ENCODE measurements at places on chromosomes 7 and 10.
A peak's percentile ranks its signal among the peaks of the same experiment; 100 is the strongest.

DNA sequence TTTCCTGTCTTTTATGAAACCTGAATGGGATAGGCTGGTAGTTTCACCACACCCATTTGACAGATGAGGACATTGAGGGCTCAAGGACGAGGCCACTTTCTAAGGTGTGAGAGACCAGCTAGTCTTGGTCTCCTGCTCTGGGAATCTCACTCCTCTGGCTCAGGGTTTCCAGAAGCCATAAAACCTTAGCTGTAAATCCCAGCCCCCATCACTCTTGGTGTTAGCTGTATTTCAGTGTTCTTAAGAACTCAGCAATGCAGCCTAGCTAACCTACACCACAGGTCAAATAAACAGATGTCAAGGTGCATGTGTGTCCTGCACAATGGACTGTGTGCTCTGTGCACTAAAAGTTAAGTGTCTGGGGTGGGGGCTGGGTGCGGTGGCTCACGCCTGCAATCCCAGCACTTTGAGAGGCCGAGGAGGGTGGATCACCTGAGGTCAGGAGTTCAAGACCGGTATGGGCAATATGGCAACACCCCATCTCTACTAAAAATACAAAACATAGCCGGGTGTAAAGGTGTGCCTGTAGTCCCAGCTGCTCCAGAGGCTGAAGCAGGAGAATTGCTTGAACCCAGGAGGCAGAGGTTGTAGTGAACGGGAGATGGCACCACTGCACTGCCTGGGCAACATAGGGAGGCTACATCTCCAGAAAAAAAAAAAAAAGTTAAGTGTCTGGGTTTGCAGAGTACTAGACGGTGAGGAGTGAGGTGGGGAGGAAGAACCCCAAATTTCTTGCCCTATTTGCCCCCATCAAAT lies 567 bp upstream of the EPO start:
- DNase-seq = no peak

DNA sequence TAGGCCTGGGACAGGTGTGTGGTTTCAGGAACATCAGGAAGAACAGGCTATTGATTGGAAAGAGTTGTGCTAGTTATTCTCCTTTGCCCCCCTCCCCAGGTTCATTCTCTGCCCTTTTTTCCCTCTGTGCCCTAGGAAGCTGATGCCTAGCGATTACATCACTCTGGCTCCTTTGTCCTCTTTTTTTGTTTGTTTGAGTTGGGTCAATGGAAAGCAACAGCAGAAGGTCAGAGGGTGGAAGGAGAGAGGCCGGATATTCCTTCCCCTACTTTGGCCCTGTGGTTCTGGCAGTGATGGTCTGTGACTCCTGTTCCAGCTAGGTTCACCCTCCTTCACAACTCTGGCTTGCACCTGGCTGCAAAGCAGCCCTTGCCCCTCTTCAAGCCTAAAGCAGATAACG lies 18.9 kb downstream of the LOXL4 start:
- no peak for DNase-seq

DNA sequence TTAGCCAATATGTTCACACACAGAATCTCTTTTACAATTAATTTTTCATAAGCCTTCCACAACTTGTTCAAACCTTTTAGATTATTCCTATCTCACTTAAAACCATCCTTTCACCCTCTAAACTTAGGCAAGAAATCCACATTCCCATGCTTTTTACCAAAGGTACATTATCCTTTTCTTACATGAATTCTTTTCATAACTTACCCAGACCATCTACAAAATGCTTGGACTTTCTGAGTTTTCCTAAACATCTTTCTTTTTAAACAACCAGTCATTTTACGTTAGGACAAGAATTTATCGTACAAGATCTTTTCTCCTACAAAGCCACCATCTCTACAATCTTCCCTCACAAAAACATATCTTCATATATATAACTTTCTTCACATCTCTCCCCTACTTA lies 18.8 kb upstream of the GARS1 start:
- DNase-seq = no peak

DNA sequence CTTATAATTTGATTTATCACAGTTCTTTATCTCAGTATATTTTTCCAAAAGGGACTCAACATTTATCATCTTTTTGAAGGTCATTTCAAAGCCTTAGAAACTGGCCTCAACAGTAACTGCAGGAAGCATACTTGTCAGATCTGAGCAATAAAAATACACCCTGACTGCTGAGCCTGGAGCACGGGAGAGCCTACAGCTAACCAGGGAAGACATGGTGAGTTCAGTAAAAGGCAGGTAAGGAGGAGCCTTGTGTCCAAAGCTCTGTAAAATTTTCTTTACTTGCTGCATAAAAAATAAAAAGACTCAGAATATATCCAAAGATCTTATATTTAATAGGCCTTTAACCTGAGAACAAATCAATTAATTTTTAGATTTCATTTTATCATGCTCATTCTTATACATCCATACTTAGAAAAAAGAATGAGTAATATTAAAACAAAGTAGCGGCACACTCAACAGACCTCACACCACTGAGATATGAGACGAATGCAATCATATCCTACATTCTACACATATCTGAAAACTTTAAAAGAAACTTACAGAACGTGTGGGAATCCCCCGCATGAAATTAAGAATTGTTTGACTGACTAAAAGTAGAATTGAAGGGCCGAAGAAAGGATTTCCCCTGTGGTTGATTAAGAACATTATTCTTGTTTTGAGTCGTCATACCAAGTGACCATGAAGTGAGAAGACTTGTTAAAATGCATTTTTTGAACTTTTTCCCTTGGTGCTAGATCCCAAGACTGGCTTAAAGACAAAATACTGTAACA lies 296.4 kb upstream of the MKLN1 start:
- DNase-seq = no peak

GRCh38 chr7:4973728-4974198 lies 14.8 kb upstream of the MMD2 start:
- peak; percentile 85 for DNase-seq

DNA sequence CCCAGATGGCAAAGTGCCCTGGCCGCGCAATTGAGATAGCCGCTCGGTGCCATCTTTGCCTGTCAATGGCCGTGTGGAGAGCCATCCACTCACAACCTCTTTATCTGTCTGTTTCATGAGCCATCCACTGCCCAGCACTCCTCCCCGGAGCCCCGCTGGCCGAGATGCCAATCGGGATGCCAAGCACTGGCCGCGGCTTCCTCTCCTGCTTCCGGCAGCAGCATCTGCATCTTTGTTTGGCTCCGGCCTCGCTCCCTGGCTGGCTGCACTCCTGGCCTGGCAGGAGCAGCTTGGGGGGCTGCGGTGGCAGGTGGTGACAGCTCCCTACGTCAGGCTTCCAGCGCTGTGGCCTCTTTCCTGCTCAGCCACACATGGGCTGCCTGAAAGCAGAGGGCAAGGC lies 231.7 kb downstream of the USP6NL start:
- no peak for DNase-seq

DNA sequence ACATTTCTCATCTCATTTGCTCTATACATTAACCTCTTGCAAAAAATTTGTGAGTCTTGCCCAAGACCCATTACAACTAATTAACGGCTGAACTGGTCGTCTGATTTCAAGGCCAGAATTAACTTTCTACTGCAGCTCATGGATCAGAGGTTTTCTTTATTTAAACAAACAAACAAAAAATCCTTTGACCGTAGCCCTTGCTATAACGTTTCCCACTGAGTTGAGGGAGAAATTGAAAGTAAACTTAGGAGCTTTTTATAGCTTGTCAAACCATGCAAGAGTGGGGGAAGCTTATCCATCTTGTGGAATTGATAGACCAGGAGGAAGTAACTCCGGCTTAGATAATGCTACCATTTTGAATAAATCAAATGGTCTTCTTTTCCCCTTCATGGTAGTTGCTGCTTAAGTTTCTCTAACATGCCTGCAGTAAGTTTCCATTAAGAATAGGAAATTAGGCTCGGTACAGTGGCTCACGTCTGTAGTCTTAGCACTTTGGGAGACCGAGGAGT lies 3.3 kb downstream of the SRGN start:
- no peak for DNase-seq

DNA sequence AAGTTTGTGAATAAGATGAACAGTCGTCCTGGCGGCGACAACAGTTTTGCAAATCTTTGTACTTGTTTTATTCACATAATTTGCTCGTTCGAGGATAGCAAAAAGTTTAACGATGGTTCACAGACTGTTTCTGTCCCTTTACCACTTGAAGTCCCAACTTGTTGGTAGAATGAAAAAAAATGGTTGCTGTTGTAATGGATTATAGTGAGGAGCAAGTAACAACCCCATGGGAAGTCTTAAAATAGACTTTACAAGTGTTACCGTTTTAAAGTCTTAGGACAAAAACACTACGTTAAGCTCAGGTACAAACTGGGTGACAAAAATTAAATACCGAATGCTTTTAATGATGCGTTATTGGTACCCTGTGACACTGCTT lies 589 bp downstream of the LSM8 start:
- DNase-seq = no peak

DNA sequence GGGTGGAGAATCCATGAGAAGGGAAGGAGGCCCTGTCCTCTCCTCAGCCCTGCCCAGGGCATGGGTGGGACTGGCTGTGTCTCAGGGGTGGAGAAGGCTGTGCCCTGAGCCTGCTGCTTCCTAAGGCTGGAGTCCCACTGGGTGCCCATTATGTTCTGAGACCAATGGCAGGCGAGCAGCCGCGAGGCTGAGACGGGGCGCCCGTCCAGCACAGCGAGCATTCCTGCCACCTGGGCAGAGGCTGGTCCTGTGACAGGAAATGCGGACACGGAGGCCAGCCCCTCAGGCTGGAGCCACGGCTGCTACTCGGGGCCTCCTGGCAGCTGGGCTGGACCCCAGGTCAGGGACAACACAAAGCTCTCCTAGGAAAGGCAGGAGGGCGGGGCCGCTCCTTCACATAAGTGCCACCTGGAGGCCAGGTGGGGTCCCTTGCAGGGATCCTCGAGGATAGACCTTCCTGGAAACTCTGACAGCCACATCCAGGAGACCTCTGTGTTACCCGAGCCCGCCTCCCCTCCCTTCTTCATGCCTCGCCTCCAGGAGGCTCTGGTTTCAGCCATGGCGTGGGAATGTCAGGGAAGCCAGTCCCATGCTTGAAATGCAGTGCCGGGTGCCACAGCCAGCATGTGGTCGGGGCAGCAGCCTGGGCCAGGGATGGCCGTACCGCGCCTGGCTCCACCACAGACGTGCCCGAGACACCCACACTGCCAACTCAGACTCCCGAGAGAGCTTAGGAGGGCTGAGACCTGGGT lies 173.9 kb downstream of the USP6NL start:
- no peak for DNase-seq

DNA sequence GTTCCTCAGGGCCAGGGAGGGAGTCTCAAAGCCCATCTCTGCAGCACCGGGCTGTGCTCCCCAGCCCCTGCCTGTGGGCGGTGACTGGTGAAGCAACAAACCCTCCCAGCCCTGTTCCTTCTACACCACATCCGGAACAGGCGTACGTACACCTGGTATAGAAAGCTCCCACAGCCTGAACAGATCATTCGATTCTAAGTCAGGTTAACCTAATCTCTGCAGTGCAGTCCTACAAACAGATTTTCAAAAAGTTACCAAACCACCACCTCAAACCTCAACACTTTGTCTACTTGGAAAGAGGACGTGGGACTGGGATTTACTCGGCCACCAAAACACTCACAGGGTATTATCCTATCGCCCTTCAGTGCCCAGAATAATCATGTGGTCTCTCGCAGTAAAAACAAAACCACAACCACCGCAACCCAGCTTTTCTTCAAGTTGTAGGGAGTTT lies 238.4 kb downstream of the DIP2C start:
- peak; percentile 32 for DNase-seq

- no peak for DNase-seq
Observed at GRCh38 chr10:119246862-119247549, 39.6 kb downstream of the GRK5 start.

DNA sequence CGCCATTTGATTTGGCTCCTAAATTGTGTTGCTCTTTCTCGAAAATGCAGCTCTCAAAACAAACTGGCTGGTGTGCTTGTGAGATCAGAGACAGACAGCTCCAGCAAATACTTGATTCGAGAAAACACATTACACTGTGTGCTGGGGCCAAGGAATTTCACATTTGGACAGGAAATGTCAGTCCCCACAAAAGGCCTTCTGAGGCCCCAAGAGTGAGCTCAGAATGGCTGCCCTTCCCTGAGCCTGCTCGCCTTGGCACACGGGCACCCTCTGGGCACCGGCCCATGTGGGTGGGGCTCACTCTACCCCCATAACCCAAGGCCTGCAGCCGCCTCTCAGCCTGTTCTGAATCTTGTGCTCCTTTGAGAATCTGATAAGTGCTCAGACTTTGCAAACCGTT lies 13.9 kb upstream of the HSPA12A start:
- no peak for DNase-seq

DNA sequence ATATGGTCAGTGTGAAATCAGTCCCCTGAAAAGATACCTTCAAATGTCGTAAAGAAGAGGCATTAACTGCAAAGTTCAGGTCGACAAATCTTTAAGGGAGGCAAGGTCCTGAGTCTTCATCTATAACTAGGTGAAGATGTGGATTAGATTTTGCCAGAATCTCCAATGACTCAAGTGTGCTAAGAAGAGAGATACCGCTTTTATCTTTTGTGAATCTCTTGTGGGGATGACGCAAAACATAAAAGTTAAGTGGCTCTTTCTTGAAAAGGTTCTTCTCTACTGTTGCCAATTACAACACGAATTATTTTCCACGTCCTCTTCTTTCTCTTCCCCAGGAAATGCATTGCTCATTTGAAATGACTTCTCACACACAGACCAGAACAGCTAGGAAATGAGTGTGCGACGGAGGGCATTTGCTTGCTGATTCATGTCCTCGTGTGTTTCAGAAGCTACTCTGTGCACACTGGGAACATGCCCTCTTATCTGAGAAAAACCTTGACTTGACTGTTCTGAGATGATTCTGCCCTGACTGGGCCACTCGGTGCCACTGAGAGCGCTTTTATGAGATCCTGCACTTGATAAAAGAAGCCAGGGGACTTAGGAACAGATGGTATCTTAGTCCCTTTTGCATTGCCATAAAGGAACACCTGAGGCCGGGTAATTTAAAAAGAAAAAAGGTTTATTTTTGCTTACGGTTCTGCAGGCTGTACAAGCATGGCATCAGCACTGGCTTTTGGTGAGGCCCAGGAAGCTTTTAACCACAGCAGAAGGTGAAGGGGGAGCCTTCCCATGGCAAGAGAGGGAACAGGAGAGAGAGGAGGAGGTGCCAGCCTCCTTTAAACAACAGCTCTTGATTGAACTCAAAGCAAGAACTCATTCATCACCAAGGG lies 169.5 kb upstream of the PFKP start:
- DNase-seq = no peak

GRCh38 chr10:28201410-28202400 lies 101.2 kb downstream of the MPP7 start:
- no peak for DNase-seq

DNA sequence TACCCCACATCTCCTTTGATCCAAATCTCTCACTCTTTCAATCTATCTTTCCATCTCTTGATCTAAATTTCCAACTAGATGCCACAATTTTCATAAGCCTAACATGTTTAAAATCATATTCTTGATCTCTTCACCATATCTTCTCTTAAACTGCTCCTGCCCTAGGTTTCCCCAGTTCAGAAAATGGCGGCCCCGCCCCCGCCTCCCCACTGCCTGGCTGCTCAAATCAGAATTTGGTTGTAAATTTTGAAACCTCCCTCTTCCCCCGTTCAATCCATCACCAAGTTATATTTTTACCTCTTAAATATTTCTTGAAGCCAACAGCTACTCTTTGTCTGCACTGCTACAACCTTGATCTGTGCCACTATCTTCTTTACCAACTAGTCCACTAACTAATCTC lies 27.3 kb upstream of the PRTFDC1 start:
- no peak for DNase-seq
